ENCODE measurements at places on chromosomes 1 and 21. TPM values are rescaled to one million over a fixed set of nuclear protein-coding genes. Genes with fewer than 3 reads are reported as not detected.

GRCh38 chr1:157678721-157679120 is 21.8 kb downstream of the FCRL3 start:
- DNase-seq: no peak

DNA sequence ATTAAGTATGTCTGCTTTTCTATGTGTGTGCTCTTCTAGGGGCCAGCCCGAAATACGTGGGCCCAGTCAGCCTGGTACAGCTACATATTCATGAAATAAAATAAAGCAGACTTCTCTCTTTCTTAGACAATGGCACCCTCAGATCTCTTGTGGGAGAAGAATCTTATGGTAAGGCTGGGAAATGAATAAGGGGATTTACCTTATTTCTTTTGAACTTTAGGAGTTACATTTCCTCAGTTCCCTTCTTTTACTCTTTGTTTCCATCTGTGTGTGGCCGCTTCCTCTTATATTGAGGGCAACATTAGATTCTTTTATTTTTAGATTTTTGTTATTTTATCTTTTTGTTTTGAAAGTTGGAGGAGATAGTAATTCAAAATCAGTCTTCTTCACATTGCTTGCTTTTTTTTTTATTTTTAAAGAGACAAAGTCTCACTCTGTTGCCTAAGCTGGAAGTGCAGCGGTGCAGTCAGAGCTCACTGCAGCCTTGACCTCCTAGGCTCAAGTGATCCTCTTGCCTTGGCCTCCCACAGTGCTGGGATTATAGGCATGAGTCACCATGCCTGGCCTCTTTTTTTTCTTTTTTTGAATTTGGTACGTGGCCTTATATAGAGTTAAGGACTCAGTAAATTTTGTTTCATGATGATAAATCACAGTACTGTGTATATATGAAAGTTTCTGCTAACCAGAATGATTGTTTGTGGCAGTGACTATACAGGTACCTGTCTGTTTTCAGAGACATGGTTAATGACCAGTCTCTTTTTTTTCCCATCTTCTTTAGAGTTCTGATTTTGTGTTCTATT is 9.1 kb downstream of the LAMC1 start:
- no peak for DNase-seq

- DNase-seq: no peak
These were observed 27.3 kb upstream of the LRRN2 start for GRCh38 chr1:204712708-204713430.

DNA sequence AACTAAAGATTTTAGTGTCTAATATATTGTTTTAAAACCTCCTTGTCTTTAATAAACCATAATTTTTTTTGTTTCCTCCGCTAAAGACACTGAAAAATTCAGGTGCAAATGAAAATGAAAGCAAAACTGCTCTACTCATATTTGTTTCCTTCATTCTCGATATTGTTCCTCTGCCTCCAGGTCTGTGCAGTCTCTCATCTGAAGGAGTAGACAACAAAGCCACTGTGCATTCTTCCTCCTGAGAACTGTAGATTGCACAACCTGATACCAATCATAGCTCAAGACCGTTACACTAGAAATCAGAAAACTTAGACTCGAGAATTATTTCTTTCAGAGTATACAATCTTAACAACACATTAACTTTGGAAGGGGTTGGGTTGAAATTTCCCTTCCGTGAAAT is 373.1 kb upstream of the CXADR start:
- no peak for DNase-seq

- no peak for DNase-seq
These were observed 948.4 kb downstream of the MRPL39 start for GRCh38 chr21:24658926-24659325.

Gene IL10RB
- total RNA-seq: 5.0 TPM

Gene ICOSLG
- total RNA-seq: 0.96 TPM

Gene RPTN
- not detected for total RNA-seq

Gene TCHHL1
- not detected for total RNA-seq

Gene CFAP126
- total RNA-seq: not detected

Gene TCHH
- total RNA-seq: not detected

Gene ZFP69B
- 7.2 TPM for total RNA-seq

All from H7 (cell line).